Dermis blood vessel endothelial cell (primary cell): ENCODE measurements at places on chromosomes 4 and X.

- no peak for DNase-seq
Measured at GRCh38 chr4:153365003-153365402, 20.5 kb downstream of the MND1 start.

DNA sequence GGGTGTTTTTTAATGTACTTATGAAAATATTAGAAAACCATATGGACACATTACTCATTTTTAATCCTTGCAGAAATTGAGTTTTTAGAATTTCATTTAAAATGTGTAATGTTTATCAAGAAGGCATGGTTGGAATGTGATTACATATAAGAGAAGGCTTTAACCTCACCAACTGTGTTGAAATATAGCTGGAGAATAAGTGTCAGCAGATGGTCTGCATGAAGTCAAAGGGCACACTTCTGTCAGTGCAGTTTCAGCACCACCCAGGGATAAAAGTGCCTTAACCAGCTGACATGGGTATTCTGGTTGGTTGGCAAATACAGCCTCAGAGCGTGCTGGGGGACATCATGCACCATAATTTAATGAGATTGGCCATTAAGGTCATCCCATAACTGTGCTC lies 21.2 kb upstream of the ANTXR2 start:
- no peak for DNase-seq

- DNase-seq, result peak; percentile 31
Measured at GRCh38 chr4:26022346-26023202, 108.6 kb downstream of the SMIM20 start.

GRCh38 chrX:26649534-26649933 lies 433.6 kb downstream of the MAGEB5 start:
- peak; percentile 42 for DNase-seq

DNA sequence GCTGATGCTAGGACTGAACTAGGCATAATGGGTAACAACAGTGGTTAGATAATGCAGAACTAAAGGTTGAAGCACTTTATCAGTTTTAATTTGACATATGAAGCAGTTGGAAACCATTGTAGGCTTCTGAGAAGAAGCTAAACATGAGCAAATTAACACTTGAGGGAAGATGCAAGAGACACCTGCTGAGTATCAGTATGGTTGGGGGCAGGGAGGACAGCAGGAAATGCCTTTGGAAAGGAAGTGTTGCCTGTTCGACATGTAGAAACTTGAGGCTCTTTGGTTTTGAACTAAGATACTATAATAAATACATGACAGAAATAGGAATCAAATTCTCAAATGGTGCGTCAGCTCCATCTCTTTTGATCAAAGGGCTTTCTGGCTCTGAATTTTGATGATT lies 115.6 kb downstream of the FHIP1A start:
- DNase-seq, result no peak

DNA sequence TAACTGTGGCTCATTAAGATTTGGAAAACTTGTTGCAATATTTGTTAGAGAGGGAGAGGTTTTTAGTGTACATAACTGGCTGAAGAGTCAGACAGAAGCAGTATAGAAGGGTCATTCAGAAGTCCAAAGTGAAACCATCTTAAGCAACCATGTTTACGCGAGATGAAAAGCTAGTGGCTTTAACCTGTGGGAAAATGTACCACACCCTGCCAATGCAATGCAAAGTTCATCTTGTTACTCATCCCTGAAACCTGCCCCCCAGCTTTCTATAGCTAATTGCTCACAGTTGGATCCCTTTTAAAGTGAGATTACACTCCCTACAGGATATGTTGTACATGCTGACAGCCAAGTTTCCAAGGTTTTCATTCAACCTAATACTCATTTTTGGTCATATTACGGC lies 96.7 kb upstream of the RAPGEF2 start:
- DNase-seq, result no peak

- no peak for DNase-seq
Measured at GRCh38 chrX:108285356-108285755, 152.9 kb downstream of the COL4A6 start.

GRCh38 chr4:78363031-78363570 lies 188.5 kb upstream of the ANXA3 start:
- no peak for DNase-seq

- DNase-seq, result no peak
Measured at GRCh38 chrX:95950679-95951078, 734.0 kb upstream of the DIAPH2 start.

GRCh38 chrX:149638860-149639259 lies 7.3 kb upstream of the TMEM185A start:
- no peak for DNase-seq
